ENCODE measurements at places on chromosomes 11 and 22. TPM values are rescaled to one million over a fixed set of nuclear protein-coding genes. Genes with fewer than 3 reads are reported as not detected.

HMGXB4 gene
- total RNA-seq, result 32.5 TPM

GRCh38 chr11:95256321-95256779, 25.3 kb upstream of the SESN3 start:
- no peaks in the 10 kb centered on the region for H3K27me3 ChIP-seq
- H3K4me1 ChIP-seq, result peaks cover 25% of the 10 kb centered on the region
- H3K27ac ChIP-seq, result peak overlapping the region; percentile 57
- no peak for DNase-seq
- no peaks in the 10 kb centered on the region for H3K36me3 ChIP-seq

- no peaks in the 10 kb centered on the region for H3K27me3 ChIP-seq
- H3K27ac ChIP-seq, result no peak overlapping the region
- no peak overlapping the region for H3K4me3 ChIP-seq
- H3K36me3 ChIP-seq, result no peaks in the 10 kb centered on the region
- H3K4me1 ChIP-seq, result no peaks in the 10 kb centered on the region
These were observed 10.2 kb upstream of the NECTIN1 start for GRCh38 chr11:119739021-119739703.

- no peak for DNase-seq
- no peaks in the 10 kb centered on the region for H3K36me3 ChIP-seq
- H3K4me3 ChIP-seq, result no peak overlapping the region
These were observed 13.4 kb downstream of the NFAM1 start for GRCh38 chr22:42418811-42419242.

GRCh38 chr11:62909107-62909894, 11.9 kb downstream of the CHRM1 start:
- no peaks in the 10 kb centered on the region for H3K27me3 ChIP-seq
- peak; percentile 97 for DNase-seq
- H3K4me1 ChIP-seq, result peaks cover 3% of the 10 kb centered on the region
- peaks cover 6% of the 10 kb centered on the region for H3K36me3 ChIP-seq
- no peak overlapping the region for H3K27ac ChIP-seq
- peak overlapping the region; percentile 45 for H3K4me3 ChIP-seq

DNA sequence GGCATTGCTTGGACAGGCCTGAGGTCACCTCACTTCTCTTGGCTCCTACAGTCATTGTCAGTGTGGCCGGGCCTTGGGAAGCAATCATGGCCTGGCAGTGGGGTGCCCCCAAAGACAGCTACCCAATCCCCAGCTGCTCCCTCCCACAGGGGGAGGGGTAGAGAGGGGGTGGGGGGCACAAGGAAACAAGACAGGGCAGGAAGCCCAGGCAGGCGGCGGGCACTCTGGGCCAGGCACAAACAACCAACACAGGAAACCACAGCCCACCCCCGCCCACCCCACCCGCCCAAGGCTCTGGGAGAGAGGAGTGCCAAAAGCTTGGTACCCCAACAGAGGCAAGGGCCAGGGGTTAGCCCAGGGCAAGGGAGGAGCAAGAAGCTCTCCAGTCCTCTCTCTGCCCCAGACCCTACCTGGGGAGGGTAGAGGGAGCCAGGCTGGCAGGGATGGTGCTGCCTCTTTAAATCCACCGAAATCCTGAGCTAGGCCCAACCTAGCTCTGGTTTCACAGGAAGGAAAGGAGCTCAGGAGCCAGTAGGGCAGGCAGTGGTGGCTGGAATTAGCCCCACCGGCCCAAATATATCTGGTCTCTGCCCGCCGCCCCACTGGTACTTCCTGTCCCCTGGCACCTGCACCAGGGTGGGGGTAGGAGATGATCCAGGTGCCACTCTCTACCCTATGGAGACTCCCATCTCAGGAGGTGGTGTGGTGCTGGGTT, 12.2 kb downstream of the BCL9L start:
- peak overlapping the region; percentile 80 for H3K27ac ChIP-seq
- H3K36me3 ChIP-seq, result peaks cover 10% of the 10 kb centered on the region
- H3K4me1 ChIP-seq, result peaks cover 13% of the 10 kb centered on the region
- peak; percentile 38 for DNase-seq
- no peaks in the 10 kb centered on the region for H3K27me3 ChIP-seq

DNA sequence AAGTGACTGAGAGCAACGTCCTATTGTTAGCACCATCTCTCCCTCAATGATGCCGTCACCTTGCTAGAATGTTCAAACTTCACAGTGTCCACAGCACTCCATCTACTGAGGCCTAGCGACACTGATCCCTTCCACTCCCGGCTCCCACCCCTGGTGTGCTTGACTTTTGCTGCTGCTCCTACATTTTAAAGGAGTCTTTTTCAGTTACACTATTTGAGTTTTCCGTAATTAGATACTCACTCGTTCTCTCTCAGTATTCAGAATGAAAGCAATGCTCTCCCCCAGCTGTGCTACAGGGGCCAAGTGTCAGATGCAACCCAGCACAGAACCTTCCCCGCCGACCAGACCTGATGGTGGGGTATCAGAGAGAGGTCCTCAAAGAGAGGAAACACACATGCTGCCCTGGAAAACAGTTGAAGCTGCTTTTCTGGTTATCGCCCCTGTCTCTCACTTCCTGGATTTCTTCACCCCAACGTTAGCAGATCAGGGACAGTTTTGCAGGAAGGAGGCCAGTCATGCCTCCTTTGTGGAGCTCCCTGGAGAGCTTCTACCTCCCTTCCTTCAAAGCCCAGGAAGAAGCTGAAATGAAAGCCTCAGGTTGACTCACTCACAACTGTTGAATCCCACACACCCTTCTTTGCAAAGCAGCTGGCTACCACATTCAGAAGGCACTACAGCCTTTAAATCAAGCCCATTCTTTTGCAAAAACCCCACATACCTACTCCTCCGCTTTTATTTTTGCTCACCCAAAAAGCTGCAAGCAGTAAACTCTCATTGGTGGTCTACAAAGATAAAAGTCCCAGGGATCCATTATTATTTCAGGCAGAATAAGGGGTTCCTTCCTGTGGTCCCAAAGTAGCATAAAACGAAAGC, 23.5 kb downstream of the LARGE1 start:
- no peaks in the 10 kb centered on the region for H3K27me3 ChIP-seq
- H3K36me3 ChIP-seq, result peaks cover 14% of the 10 kb centered on the region
- H3K4me1 ChIP-seq, result peaks cover 49% of the 10 kb centered on the region

GRCh38 chr11:103988595-103988969, 47.9 kb upstream of the DDI1 start:
- no peaks in the 10 kb centered on the region for H3K36me3 ChIP-seq
- no peak overlapping the region for H3K4me3 ChIP-seq
- H3K27ac ChIP-seq, result no peak overlapping the region
- no peaks in the 10 kb centered on the region for H3K27me3 ChIP-seq

DNA sequence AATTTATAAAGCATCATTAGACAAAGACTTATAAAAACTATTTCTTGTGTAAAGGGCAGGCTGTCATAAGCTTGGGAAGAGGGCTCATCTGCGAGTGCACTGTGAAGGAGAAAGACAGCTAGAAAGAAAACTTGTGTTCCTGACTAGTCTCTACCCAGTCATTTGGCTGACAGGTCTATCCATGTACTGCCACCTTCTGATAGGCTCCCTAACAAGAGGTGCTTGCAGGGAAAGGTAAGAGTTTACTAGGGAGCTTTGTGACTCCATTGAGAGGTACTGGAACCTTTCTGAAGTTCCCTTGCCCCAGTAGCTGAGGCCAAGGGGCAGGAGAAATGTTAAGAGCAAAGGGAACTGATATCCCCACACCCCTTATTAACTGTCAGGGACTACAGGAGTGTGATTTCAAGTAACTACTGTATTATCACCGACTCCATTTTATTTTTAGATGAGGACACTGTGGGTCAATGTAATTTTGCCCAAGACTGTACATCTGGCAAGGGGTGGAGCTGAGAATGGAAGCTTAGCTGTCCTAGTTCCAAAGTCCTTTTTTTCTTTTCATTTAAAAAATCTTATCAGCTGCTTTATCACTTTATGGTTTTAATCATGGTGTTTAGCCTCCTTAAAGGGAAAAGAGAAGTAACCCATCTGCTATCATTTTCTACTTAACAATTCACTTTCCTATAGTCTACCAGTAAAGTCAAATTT, 129.4 kb downstream of the ARHGAP20 start:
- H3K36me3 ChIP-seq, result no peaks in the 10 kb centered on the region
- H3K4me3 ChIP-seq, result no peak overlapping the region
- no peak overlapping the region for H3K27ac ChIP-seq
- no peaks in the 10 kb centered on the region for H3K4me1 ChIP-seq
- no peak for DNase-seq
- no peaks in the 10 kb centered on the region for H3K27me3 ChIP-seq

GRCh38 chr11:73577496-73577917, 20.4 kb downstream of the FAM168A start:
- no peak overlapping the region for H3K27ac ChIP-seq
- peaks cover 15% of the 10 kb centered on the region for H3K36me3 ChIP-seq
- no peaks in the 10 kb centered on the region for H3K27me3 ChIP-seq
- DNase-seq, result no peak
- no peak overlapping the region for H3K4me3 ChIP-seq
